ENCODE measurements at places on chromosomes 11 and 22. TPM values are rescaled to one million over a fixed set of nuclear protein-coding genes. Genes with fewer than 3 reads are reported as not detected.

DNA sequence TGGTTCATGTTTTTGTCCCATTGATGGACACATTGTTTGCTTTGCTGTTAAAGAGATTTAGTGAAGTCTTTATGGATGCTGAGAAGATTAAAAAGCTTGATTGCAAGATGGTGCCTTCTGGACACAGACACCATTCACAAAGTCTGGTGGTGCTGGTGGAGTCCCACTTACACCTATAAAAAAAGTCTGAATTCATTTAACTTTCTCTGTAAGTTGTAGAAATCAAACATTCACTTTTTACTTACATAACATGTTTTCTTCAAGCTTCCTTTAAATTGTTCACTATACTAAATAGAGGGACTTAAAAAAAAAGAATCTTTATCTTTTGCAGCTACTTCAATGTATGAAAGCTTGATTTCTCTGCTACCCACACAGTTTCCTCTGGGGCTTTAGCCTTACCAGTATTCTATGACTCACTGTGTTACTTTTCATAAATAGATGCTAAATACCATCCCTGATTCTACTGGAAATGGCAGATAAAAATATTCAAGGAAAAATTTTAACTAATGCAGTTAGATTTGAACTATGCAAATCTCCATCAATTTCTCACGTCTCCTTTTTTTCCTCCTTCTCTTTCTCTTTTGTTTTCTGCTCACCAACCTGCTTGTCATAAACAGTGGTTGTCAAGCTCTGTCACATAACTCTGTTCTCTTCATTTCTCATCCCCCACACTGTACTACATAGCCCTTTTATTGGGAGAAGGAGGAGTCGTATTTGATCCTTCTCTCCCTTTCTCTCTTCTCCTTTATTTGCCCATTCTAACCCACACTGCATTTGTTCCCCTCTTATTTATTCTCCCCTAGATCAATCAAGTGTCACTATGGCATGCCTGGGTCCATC, 89.7 kb downstream of the FAM76B start:
- H3K36me3 ChIP-seq, result no peaks in the 10 kb centered on the region
- peaks cover 30% of the 10 kb centered on the region for H3K4me1 ChIP-seq
- peak; percentile 67 for DNase-seq
- no peaks in the 10 kb centered on the region for H3K27me3 ChIP-seq
- H3K27ac ChIP-seq, result peak overlapping the region; percentile 8

- H3K36me3 ChIP-seq, result no peaks in the 10 kb centered on the region
- peaks cover 3% of the 10 kb centered on the region for H3K4me1 ChIP-seq
- DNase-seq, result no peak
- no peak overlapping the region for H3K4me3 ChIP-seq
- no peak overlapping the region for H3K27ac ChIP-seq
- peaks cover 12% of the 10 kb centered on the region for H3K27me3 ChIP-seq
Observed at GRCh38 chr11:11521306-11522002, 100.4 kb downstream of the GALNT18 start.

- peaks cover 30% of the 10 kb centered on the region for H3K27me3 ChIP-seq
- H3K36me3 ChIP-seq, result no peaks in the 10 kb centered on the region
- no peak overlapping the region for H3K4me3 ChIP-seq
- no peak overlapping the region for H3K27ac ChIP-seq
- peak; percentile 78 for DNase-seq
Observed at GRCh38 chr11:102771351-102771750, 9.1 kb downstream of the MMP10 start.

DNA sequence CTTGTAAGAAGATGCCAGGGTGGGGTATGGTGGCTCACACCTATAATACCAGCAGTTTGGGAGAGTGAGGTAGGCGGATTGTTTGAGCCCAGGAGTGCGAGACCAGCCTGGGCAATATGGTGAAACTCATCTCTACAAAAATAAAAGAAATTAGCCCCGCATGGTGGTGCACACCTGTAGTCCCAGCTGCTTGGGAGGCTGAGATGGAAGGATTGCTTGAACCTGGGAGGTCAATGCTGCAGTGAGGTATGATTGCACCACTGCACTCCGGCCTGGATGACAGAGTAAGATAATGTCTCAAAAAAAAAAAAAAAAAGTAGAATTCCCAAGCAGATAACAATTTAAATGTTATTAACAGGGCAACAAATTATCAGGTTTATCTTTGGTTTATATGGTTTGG, 20.2 kb downstream of the ACER3 start:
- H3K4me3 ChIP-seq, result no peak overlapping the region
- H3K36me3 ChIP-seq, result no peaks in the 10 kb centered on the region
- H3K4me1 ChIP-seq, result peaks cover 9% of the 10 kb centered on the region
- no peak for DNase-seq
- H3K27me3 ChIP-seq, result no peaks in the 10 kb centered on the region

- no peaks in the 10 kb centered on the region for H3K36me3 ChIP-seq
- H3K27me3 ChIP-seq, result no peaks in the 10 kb centered on the region
- H3K4me3 ChIP-seq, result no peak overlapping the region
- no peaks in the 10 kb centered on the region for H3K4me1 ChIP-seq
Observed at GRCh38 chr11:30089921-30090320, 73.1 kb upstream of the KCNA4 start.

- no peak overlapping the region for H3K27ac ChIP-seq
- peak; percentile 61 for DNase-seq
- H3K4me3 ChIP-seq, result no peak overlapping the region
- H3K36me3 ChIP-seq, result no peaks in the 10 kb centered on the region
Observed at GRCh38 chr22:23514322-23515038, 65.6 kb downstream of the IGLL1 start.

The RFPL1 gene
- not detected for total RNA-seq

The OR51B5 gene
- not detected for total RNA-seq

The CARD10 gene
- 12.7 TPM for total RNA-seq

The HEPHL1 gene
- total RNA-seq, result not detected

The C22orf31 gene
- not detected for total RNA-seq

DNA sequence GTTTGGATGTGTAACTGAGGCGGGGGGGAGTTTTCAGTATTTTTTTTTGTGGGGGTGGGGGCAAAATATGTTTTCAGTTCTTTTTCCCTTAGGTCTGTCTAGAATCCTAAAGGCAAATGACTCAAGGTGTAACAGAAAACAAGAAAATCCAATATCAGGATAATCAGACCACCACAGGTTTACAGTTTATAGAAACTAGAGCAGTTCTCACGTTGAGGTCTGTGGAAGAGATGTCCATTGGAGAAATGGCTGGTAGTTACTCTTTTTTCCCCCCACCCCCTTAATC, 2.3 kb downstream of the MALAT1 start:
- peak overlapping the region; percentile 86 for H3K4me3 ChIP-seq
- DNase-seq, result no peak
- H3K36me3 ChIP-seq, result peaks cover 61% of the 10 kb centered on the region
- H3K27me3 ChIP-seq, result no peaks in the 10 kb centered on the region
- peak overlapping the region; percentile 95 for H3K27ac ChIP-seq

- H3K4me3 ChIP-seq, result no peak overlapping the region
- peaks cover 13% of the 10 kb centered on the region for H3K4me1 ChIP-seq
- DNase-seq, result no peak
- no peaks in the 10 kb centered on the region for H3K36me3 ChIP-seq
- no peaks in the 10 kb centered on the region for H3K27me3 ChIP-seq
Observed at GRCh38 chr11:95542868-95543551, 246.6 kb downstream of the FAM76B start.

The UBE2L6 gene
- total RNA-seq, result 61.3 TPM

DNA sequence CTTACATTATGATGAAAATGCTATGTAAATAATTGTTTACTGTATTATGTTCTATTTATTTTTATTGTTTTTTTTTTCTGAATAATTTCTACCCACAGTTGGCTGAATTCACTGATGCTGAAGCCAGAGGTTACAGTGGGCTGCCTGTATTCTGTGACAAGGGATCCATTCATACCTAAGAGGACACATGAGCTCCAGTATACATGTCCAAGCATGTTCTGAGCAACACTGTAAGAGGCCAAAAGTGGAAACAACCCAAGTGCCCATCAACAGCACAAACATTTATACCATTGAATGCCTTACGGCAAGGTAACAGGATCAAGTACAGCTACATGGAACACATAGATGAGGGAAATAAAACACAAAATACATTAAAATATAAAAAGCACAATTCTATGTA, 1.4 kb upstream of the SRSF8 start:
- peaks cover 14% of the 10 kb centered on the region for H3K4me1 ChIP-seq
- H3K4me3 ChIP-seq, result no peak overlapping the region
- peaks cover 20% of the 10 kb centered on the region for H3K27me3 ChIP-seq
- no peaks in the 10 kb centered on the region for H3K36me3 ChIP-seq
- no peak overlapping the region for H3K27ac ChIP-seq
- no peak for DNase-seq

DNA sequence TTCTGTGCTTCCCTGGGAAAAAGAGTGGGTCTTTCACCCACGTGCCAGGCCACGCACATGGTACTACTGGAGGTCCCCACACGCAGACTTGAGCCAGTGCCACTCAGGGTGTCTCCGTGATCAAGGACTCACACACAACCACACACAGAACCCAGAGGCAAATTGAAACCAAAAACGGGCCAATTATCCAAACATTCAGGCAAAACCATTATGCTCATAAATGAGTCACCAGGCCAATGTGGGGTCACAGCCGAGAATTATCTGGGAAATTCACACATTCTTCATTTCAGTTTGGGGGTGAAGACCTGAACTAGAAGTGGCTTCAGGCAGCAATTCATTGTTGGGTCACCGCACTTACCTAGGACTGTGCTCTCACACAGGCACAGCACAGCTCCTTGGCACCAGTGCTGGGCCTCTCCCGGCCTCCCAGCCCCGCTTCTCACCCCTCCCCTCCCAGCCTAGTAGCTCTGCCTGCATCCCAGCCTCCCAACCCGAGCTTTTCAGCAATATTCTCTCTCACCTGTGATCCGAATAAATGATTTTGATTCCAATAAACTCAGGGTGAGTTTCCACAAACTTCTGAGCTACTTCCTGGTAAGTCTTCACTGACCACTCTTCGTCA, 28.0 kb downstream of the ADA2 start:
- H3K4me1 ChIP-seq, result peaks cover 9% of the 10 kb centered on the region
- H3K27ac ChIP-seq, result peak overlapping the region; percentile 11
- no peaks in the 10 kb centered on the region for H3K36me3 ChIP-seq
- H3K27me3 ChIP-seq, result no peaks in the 10 kb centered on the region
- H3K4me3 ChIP-seq, result peak overlapping the region; percentile 48
- DNase-seq, result peak; percentile 90

Measured in osteoblast (primary cell).